ENCODE measurements at places on chromosomes 12 and 14. TPM values are rescaled to one million over a fixed set of nuclear protein-coding genes. Genes with fewer than 3 reads are reported as not detected.

Gene COL2A1
- total RNA-seq = 1.4 TPM

Gene POTEG
- total RNA-seq = not detected

Gene LRCOL1
- 0.71 TPM for total RNA-seq

Gene PARPBP
- total RNA-seq = 1.3 TPM

DNA sequence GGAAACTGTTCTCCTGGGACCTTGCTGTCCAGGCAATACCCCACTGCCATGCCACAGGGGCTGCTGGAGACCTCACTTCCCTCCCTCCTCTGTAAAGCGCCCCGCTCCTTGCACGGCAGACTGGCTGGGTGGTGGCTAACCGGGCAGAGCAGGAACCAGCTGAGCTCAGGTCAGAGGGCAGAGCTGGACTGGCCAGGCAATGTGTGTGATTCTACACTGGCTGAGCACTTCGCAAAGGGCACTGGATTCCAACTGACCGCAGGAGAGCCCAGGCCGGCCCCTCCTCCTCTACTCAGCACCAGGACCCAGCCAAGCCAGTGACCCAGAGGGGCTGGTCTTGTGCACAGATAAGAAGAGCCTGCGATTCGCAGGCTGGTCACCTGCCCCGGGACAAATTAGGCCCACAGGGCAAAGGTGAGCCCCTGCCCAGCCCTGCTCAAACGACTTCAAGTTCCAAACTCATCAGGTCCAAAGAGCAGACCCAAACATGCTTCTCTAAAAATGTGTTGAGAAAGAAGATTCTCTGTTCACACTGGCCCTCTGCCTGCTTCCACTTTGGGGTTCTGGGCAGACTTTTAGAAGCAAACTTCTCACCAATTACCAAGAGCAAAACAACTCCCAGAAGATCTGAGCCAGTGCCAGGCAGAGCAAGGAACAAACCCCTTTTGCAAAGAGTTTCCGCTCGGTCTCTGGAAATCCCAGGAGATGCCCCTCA is 54.9 kb upstream of the DIO3 start:
- no peak overlapping the region for H3K4me3 ChIP-seq
- DNase-seq = peak; percentile 25
- H3K27ac ChIP-seq = no peak overlapping the region
- H3K4me1 ChIP-seq = peaks cover 1% of the 10 kb centered on the region
- H3K36me3 ChIP-seq = no peaks in the 10 kb centered on the region
- no peaks in the 10 kb centered on the region for H3K27me3 ChIP-seq

DNA sequence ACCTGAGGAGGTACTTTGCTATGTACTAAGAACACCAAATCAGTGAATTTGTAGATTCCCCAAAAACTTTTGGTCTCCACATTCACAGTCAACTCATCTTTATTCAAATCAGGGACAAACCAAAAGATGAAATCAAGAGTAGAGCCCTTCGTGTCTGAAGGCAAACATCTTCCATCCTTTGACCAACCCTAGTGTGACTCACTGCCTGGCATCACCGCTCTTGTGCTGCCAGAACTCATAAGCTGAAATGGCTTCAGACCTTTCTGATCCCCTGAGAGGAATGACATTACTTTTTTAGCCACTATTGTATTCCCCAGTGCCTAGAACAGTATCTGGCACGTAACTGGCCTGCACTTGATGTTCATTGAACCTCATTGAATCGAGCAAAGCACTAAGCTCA is 50.1 kb downstream of the GOLGA5 start:
- H3K27ac ChIP-seq = no peak overlapping the region
- DNase-seq = no peak
- no peaks in the 10 kb centered on the region for H3K4me1 ChIP-seq
- H3K36me3 ChIP-seq = no peaks in the 10 kb centered on the region
- H3K4me3 ChIP-seq = no peak overlapping the region

GRCh38 chr12:109266106-109266879 is 42.8 kb downstream of the FOXN4 start:
- no peak for DNase-seq
- peaks cover 3% of the 10 kb centered on the region for H3K36me3 ChIP-seq
- H3K27me3 ChIP-seq = no peaks in the 10 kb centered on the region
- H3K4me1 ChIP-seq = no peaks in the 10 kb centered on the region
- H3K27ac ChIP-seq = no peak overlapping the region
- H3K4me3 ChIP-seq = no peak overlapping the region

DNA sequence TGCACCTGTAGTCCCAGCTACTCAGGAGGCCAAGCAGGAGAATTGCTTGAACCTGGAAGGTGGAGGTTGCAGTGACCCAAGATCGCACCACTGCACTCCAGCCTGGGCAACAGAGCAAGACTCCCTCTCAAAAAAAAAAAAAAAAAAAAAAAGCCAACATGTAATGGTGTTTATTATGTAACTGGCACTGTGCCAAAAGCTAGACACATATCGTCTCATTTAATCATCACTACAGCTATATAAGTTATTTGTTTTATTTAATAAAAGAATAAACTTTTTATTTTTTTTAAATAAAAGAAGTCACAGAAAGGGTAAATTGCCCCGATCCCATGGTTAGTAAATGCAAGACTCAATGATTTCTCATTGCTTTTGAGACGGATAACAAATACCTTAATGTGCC is 76.9 kb downstream of the PTCSC3 start:
- H3K36me3 ChIP-seq = no peaks in the 10 kb centered on the region
- no peaks in the 10 kb centered on the region for H3K4me1 ChIP-seq
- no peak overlapping the region for H3K4me3 ChIP-seq
- no peak overlapping the region for H3K27ac ChIP-seq
- no peak for DNase-seq
- H3K27me3 ChIP-seq = no peaks in the 10 kb centered on the region

DNA sequence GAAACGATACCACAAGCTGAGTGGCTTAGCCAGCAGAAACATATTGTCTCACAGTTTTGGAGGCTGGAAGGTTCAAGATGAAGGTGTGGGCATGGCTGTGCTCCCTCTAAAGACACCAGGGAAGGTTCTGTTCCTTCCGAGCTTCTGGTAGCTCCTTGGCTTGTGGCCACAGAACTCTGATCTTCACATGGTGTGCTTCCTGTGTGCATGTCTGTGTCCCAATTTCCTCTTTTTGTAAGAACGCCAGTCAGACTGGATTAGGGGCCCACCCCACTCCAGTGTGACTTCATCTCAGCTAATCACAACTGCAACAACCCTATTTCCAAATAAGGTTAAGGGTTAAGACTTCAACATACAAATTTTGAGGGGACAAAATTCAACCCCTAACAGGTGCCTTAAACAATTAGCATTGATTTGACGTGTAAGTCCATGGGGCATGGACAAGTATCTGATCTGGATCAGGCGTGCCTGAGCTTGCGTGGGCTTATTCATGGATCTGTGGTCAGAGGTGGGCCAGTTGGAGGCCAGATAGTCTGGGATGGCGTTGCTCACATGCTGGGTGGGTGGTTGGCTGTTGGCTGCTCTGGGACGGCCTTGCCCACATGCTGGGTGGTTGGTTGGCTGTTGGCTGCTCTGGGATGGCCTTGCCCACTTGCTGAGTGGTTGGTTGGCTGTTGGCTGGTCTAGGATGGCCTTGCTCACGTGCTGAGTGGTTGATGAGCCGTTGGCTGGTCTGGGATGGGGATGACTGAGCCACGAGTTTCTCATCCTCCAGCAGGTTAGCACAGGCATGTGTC is 88.5 kb downstream of the LGMN start:
- no peaks in the 10 kb centered on the region for H3K27me3 ChIP-seq
- H3K4me3 ChIP-seq = no peak overlapping the region
- no peaks in the 10 kb centered on the region for H3K36me3 ChIP-seq
- no peak for DNase-seq
- no peaks in the 10 kb centered on the region for H3K4me1 ChIP-seq

DNA sequence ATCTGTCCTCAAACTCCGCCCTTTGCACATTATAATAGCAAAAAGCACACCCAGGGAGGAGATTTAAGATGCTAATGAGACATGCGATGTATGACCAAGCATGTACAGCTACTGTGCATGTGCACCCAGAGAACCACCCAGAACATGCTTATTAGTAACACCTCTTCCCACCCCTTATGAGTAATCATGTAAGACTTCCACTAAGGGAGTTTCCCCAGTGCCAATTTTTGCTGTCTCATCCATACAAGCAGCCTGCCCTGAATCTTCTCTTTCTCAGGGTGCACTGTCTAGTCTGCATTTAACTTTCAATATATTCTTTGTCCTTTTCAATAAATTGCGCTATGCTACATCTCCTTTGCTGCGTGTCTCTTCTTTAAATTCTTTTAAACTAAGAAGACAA is 830.0 kb upstream of the NOVA1 start:
- no peak overlapping the region for H3K27ac ChIP-seq
- DNase-seq = no peak
- H3K36me3 ChIP-seq = no peaks in the 10 kb centered on the region
- H3K4me1 ChIP-seq = no peaks in the 10 kb centered on the region

- H3K36me3 ChIP-seq = no peaks in the 10 kb centered on the region
- no peaks in the 10 kb centered on the region for H3K27me3 ChIP-seq
- DNase-seq = no peak
- H3K4me3 ChIP-seq = no peak overlapping the region
- H3K27ac ChIP-seq = no peak overlapping the region
Observed at GRCh38 chr12:77256956-77257355, 191.6 kb upstream of the E2F7 start.

DNA sequence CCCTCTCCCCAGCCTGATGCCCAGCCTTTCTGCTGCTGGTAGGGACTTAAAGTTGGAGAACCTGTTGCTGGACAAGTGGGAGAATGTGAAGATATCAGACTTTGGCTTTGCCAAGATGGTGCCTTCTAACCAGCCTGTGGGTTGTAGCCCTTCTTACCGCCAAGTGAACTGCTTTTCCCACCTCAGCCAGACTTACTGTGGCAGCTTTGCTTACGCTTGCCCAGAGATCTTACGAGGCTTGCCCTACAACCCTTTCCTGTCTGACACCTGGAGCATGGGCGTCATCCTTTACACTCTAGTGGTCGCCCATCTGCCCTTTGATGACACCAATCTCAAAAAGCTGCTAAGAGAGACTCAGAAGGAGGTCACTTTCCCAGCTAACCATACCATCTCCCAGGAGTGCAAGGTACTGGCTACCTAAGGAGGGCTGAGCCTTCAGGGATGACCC is 1.6 kb downstream of the TSSK4 start:
- no peaks in the 10 kb centered on the region for H3K36me3 ChIP-seq
- H3K27me3 ChIP-seq = no peaks in the 10 kb centered on the region
- no peak overlapping the region for H3K27ac ChIP-seq
- no peak overlapping the region for H3K4me3 ChIP-seq

All from ovary (tissue), 10 donors.